ENCODE measurements at places on chromosomes 12 and 14.

GRCh38 chr12:52942066-52942900 lies 6.6 kb upstream of the KRT18 start:
- no peak for DNase-seq

GRCh38 chr12:97404543-97404942 lies 58.1 kb upstream of the RMST start:
- DNase-seq = peak; percentile 59

DNA sequence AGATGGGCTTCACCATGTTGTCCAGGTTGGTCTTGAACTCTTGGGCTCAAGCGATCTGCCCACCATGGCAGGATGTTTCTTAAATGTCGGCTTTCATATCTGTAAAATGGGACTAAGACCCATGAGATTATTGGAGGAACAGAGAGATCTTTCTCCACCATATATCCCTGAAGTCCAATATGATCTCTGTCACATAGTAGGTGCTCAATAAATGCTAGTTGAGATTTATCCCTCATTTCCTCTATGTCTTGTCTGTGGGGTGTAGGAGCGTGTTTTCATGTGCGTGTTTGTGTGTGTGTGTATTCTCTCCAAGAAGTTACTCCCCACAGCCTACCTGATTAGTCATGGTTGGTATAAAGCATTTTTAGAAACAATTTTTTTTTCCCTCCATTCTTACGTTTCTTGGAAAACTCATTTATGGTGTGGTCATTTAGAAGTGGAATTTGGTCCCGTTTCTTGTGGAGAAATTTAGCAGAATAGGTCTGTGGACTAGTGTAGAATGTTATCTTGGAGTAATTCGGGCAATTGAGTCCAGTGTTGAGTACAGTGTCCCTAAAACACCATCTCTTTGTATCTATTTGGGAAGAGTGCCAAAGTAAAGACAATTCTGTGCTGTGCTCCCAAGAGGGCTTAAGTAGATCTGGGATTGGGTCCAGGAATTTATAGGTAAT lies 4.3 kb downstream of the STRAP start:
- DNase-seq = no peak

GRCh38 chr12:40646456-40646855 lies 45.8 kb upstream of the CNTN1 start:
- DNase-seq = no peak

GRCh38 chr14:46571970-46572369 lies 79.6 kb downstream of the RPL10L start:
- no peak for DNase-seq

GRCh38 chr12:79531518-79531917 lies 159.2 kb downstream of the PAWR start:
- DNase-seq = no peak

GRCh38 chr14:103201801-103202200 lies 78.5 kb downstream of the TNFAIP2 start:
- DNase-seq = no peak

DNA sequence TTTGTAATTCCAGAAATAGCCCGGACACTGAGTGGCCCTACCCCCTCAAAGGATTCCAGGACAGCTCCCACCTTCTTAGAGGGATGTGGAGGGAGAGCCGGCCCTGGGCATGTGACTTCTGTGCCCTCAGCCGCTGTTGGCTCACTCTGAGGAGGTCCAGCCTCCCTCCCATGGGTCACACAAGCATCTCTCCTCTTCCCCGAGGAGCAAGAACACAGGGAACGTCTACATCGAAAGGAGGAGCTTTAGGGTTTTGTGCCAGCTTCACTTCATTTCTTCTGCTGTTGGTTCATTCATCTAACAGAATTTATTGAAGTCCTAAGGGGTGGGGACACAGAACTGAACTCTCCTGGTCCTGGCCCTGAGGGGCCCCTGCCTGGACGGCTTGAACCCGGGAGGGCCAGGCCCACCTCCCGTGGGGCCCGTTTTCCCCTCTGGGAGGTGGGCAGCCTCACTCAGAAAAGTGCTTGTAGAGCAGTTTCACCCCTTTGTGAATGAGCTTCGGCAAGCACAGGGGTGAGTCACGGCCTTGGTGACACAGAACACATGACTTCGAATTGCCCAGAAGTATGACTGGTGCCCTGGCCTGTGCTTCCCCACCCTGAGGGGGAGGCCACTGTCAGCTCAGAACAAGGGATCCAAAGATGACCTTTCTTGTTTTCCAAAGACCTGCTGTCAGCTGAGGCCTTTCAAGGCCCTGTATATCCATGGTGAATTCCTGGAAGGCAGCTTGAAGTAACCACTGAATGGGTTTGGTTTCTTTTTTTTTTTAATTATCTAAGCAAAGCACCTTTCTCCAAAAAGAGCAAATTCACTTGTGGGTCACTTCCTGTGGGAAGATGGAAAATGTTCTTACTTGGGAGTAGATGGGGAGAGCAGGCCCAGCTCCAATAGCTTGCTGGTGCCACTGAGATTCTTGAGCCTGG lies 39.2 kb downstream of the NFKBIA start:
- no peak for DNase-seq

- no peak for DNase-seq
These were observed 128.5 kb upstream of the DCN start for GRCh38 chr12:91311081-91311480.

GRCh38 chr14:58961045-58961731 lies 227.3 kb upstream of the DAAM1 start:
- no peak for DNase-seq

DNA sequence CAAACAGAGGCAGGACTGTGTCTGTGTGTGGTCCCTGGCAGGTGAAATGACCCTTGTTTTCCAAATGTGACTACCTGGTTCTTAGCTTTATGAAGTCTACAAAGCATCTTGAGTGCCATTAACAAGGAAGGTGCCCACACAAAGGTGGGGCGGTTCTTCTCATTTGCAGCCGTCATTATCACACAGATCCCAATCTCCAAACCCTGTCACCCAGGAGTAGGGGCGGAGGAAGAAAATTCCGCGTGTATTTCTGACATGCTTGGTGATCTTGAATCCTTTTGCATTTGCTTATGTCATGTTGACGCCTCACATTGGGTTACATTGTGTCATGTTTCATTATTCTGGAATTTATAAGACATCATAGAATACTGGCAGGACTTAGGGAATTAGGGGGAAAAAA lies 277.3 kb downstream of the VRK1 start:
- DNase-seq = no peak

DNA sequence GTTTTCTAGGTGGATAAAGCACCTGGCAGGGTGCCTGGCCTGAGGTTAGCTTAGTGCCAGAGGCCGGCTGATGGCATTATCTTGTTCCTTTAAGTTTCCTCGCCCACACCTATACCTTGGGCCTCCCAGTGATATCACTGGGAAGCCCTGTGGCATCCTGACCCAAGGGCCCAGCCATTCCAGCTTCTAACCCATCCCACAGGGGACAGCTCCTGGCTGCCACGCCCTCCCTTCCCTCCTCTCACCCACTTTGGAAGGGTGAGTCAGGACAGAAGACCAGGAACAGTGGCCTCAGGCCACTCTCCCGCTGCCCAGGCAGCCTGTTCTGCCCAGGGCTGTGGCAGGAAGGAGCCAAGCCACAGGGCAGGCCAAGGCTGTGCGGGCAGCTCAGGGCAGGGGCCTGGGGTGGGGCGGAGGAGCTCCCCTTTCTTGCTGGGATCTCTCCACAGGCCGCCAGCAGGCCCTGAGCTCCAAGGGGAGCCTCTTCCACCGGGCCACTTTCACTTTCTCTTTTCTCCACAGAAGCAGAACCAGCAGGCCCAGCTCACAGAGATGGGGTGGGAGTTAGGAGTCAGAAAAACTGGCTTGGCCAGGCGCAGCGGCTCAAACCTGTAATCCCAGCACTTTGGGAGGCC lies 75.1 kb downstream of the IRF2BPL start:
- DNase-seq = no peak

- DNase-seq = no peak
These were observed 1.4 kb downstream of the NR4A1 start for GRCh38 chr12:52052468-52053186.

DNA sequence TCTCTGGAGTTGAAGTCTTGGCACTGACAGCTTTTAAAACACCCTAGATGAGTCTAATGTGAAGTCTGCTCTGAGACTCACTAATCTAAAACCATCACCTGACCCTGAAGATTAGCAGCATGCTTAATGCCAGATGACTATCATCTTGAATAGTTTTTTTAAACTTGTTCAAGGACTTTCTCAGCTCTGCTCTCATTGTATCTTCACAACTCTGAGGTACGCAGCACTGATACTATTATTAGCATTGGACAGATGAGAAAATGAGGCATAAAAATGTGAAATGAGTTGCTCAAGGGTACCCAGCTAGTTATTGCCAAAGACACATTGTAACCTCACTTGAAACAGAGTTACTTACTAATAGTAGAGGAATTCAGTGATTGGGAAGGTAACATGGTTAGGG lies 4.8 kb downstream of the SLC38A1 start:
- no peak for DNase-seq

- no peak for DNase-seq
These were observed 275.3 kb downstream of the EGLN3 start for GRCh38 chr14:33675415-33676130.

DNA sequence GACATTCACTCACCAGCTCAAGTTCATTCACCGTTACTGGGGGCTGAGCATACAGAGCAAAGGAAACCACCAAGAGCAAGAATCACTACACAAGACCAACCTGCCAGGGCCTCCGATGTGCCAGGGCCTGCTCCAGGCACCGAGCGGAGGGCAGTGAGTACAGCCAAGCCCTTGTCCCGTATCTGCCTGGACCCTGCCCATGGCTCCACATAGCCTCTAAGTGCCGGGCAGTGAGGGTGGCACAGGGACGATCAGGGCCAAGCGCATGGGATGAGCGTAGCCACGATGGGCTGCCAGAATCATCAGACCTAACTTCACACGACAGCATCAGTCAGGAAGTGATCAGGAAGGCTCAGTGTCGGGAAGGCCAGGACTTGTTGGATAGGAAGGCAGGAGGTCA lies 199.6 kb downstream of the BCL11B start:
- DNase-seq = no peak

DNA sequence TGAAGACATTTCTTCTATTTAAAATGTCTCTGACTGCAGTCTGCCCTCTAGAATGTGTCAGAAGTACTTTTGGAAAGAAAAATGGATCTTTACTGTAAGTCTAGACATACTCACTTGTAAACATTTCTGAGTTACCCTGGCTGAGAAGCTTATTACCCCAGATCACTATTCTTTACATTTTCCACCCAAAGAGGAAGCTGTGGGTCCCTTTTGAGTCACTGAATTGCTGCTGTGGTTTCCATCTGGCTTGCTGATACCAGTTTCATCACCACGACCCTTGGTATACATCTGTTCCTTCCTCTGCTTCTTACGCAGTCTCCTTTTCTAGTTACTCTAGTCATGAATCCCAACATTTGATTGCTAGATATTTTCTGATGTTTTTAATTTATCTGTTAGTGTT lies 20.2 kb upstream of the CLEC4D start:
- no peak for DNase-seq

DNA sequence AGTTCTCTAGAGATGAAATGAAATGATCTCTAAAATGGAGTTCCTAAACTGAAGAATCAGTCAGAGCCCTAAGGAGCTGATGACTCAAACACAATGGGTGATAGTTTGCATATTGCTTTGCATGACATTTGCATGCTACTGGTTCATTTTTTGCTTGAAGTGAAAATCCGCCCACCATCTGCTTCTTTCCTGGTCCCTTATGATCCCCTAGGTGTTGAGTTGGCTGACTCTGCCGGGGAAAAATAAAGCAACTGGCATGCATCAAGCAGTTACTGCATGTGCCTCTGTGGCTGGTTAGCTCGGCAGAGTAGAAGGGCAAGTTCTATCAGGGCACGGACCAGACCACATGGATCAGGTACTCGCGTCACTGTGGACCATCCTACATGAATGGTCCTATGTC lies 151.1 kb downstream of the PPM1H start:
- no peak for DNase-seq

DNA sequence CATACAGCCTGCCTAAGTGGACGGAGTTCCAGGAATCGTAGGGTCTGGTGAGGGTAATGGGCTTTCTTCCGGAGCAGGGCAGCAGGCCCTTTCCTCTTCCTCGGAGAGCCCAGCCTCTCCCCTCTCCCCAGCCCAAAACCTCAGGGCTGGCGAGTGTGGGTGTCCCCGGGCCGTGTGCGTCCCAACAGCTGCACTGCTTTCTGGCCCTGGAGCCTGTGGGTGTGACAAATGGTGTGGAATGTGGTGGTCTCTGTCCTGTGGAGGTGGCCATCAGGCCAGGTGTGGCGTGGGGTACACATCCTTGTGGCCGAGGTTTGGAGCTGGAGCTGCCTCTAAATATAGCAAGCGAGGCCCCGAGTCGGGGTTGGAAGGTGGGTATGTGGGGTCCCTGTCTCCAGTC lies 8.5 kb downstream of the ORAI1 start:
- DNase-seq = no peak

- no peak for DNase-seq
These were observed 12.9 kb downstream of the C14orf93 start for GRCh38 chr14:22996768-22997654.

DNA sequence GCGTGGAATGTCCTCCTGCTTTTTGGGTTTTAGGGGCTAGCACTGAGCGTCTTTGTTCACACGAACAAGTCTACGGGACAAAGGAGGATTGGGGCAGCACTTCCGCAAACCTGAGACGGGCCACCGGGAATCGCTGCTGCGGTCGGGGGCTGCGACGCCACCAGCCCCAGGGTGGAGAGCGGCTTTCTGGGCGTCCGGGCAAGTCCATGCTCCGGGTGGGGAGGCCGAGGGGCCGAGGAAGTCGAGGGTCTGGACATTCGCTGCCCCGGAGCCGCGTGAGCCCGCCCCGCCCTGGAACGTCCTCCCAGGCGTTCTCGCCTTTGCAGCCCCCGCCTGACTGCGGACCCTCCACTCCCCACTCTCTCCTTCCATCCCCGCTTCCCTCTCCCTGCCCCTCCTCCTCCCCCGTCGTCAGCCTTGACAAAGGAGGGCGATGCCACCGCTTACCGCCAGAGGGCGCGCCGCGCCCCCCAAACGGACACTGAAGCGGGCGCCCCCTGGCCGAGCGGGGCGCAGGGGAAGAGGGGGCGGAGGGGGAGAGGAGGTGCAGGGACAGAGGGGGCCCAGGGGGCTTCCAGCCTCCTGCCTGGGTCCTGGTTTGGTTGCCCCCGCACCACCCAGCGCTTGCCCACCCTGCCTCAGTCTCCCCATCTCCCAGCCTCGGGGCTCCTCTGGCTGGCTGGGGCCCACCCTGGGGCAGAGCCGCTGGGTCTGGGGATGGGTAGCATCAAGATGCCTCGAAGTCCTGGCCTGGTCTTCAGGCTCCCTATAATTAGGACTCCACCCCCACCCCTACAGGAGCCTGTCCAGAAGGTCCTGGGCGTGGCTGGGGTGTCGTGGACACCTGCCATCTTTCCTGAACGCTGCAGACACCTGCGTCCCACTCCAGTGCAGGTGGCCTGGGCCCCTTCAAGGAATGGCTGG lies 39.1 kb upstream of the INF2 start:
- peak; percentile 85 for DNase-seq

DNA sequence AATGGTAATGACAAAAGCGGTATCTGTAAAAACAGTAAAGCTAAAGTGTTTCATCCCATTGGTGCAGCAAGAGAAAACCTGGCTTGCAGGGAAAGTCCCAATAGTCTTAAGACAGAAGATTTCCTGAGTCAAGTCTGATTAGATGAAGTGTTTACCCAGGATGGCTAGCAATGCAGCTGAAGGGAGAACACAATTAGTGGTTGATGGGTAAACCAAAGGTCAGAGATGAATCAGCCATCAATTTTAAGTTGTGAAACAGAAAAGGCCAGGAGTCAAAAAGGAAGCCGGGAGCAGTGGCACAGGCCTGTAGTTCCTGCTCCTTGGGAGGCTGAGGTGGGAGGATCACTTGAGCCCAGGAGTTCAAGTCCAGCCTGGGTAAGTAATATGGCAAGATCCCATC lies 52.6 kb downstream of the SEC23A start:
- no peak for DNase-seq

- no peak for DNase-seq
These were observed 86.1 kb upstream of the DYNC1H1 start for GRCh38 chr14:101878211-101878821.

- no peak for DNase-seq
These were observed 32.4 kb downstream of the LTBP2 start for GRCh38 chr14:74579447-74580274.

Data from HEK293T (cell line).